AG04450 (cell line): ENCODE measurements at places on chromosomes 3 and 15. TPM values are rescaled to one million over a fixed set of nuclear protein-coding genes. Genes with fewer than 3 reads are reported as not detected.
A peak's percentile ranks its signal among the peaks of the same experiment; 100 is the strongest.

TUSC2 gene
- polyA plus RNA-seq, result 25.3 and 28.1 TPM in 2 replicates

SGO1 gene
- polyA plus RNA-seq, result 1.3 and 2.2 TPM in 2 replicates

TMEM266 gene
- 0.05 TPM in 1 of 2 replicates, not detected in the other for polyA plus RNA-seq

OR5K2 gene
- polyA plus RNA-seq, result not detected in 2 replicates

SEMA7A gene
- polyA plus RNA-seq, result 7.5 and 11.4 TPM in 2 replicates

OR5K3 gene
- polyA plus RNA-seq, result not detected in 2 replicates

GRAMD1C gene
- 3.0 and 4.2 TPM in 2 replicates for polyA plus RNA-seq

SKOR1 gene
- 0.02 TPM in 2 replicates for polyA plus RNA-seq

SERINC4 gene
- 0.05 TPM in 1 of 2 replicates, not detected in the other for polyA plus RNA-seq

AHSG gene
- polyA plus RNA-seq, result not detected in 2 replicates

C2CD4A gene
- not detected in 2 replicates for polyA plus RNA-seq

CEP152 gene
- 1.7 and 2.3 TPM in 2 replicates for polyA plus RNA-seq

DNAJC19 gene
- polyA plus RNA-seq, result 34.7 and 41.0 TPM in 2 replicates

PLA2G4E gene
- polyA plus RNA-seq, result not detected in 2 replicates

SMAD3 gene
- 115 and 138 TPM in 2 replicates for polyA plus RNA-seq

LRRIQ4 gene
- polyA plus RNA-seq, result not detected in 2 replicates

GRCh38 chr15:35618260-35619188, 72.6 kb upstream of the DPH6 start:
- no peak for DNase-seq

DNA sequence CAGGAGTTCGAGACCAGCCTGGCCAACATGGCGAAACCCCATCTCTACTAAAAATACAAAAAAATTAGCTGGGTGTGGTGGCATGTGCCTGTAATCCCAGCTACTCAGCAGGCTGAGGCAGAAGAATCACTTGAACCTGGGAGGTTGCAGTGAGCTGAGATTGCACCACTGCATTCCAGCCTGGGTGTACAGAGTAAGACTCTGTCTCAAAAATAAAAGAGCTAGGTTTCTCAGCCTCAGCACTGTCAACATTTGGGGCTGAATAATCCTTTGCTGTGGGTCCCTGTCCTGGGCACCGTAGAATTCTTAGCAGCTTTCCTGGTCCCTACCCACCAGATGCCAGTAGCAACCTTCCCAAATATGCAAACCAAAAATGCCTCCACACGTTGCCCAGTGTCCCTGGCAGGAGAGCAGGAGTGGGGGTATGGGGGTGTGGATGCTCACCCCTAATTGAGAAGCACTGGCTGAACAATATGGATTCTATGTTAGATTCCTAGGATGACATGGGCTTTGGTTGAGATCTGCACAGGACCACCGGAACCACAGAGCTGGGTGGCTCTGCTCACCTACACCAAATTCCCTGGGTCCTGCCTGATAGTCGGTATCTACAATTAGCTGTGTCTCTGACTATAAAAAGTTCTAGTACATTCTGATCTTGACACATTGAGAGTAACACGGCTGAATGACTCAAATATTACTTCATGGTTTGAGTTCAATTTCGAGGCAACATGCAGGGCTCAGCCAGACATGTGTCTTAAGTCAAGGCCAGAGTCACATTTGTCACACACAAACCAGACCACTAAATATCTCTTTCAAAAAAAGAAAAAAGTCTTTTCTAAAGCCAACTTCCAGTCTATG, 577.0 kb upstream of the MDFIC2 start:
- DNase-seq, result no peak

- DNase-seq, result no peak
These were observed 116.2 kb downstream of the NSUN3 start for GRCh38 chr3:94179059-94179458.

DNA sequence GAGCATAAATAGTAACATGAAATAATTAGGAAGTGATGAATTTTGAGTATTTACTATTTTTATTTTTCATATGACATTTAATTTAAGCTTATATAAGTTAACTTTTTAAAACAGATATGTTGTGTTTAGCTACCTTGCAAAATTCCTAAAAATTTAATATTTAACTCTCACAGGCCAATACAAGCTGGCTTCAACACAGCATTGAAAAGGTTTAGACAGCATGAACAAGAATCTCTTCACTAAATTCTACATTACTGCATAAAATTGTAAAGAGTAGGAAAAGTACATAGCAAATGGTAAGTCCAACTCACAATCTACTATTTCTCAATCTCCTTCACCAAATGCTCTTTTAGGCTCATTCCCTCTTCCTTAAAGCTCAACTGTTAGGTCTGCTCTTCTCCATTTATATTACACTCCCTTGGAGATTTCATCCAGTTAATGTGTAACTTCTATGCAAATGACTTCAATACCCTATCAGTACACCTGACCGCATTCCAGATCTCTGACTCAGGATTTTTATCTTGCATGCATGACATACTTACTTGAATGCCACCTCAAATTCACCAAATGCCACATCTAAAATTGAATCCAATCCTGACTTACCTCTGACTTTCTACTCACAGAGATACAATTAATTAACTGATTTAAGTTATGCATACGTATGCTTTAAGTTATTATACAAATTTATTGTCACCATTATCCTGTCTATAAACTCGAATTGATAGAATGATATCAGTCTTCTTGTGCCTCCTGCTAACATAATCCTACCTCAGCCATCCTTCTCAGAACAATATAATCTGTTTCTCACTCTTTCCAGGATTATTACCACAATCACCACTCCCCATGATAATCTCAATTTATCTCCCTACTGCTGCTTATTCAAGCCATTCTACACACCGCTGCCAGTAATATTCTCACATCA, 127.0 kb downstream of the STAG1 start:
- DNase-seq, result no peak

- no peak for DNase-seq
These were observed 81.6 kb upstream of the ROBO2 start for GRCh38 chr3:76958274-76958673.

GRCh38 chr15:36737430-36737891, 158.0 kb downstream of the CDIN1 start:
- peak; percentile 27 for DNase-seq

DNA sequence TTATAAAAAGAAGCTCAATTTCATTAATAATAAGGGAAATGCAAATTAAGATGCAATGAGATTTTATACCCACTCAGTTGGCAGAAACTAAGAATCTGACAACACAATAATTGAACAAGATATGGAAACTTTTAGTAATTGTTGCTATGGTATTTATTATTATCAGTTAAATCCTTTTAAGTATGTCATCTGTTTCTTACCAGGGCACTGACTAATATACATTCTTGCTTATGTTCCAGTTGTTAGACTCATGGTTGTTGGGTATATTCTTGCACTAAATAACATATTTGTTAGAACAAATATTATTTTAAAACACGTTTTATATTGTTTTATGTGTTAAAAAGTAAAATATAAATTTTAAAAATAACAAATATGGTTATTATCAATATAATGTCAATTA, 690.3 kb downstream of the MECOM start:
- DNase-seq, result no peak

- DNase-seq, result no peak
These were observed 7.7 kb upstream of the PSTPIP1 start for GRCh38 chr15:76987276-76987675.

DNA sequence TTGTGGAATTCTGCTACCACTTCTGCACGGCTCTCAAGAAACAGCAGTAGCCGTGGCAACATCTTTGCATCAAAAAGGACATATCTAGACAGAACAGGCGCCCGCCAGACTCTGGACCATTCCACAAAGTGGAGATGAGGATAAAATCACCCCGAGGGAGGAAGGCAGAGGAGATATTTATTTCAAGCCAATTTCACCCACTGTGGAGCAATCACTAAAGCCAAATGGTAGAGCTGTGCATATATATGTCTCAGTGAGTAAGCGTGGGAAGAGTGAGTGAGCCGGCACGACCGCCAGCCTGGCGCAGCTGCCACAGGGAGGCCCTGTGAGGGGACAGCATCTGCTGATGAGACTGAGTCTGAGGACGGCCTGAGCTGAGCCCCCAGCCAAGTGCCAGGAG, 111.3 kb downstream of the MEGF11 start:
- no peak for DNase-seq

GRCh38 chr15:71385026-71385425, 269.8 kb downstream of the THSD4 start:
- no peak for DNase-seq

DNA sequence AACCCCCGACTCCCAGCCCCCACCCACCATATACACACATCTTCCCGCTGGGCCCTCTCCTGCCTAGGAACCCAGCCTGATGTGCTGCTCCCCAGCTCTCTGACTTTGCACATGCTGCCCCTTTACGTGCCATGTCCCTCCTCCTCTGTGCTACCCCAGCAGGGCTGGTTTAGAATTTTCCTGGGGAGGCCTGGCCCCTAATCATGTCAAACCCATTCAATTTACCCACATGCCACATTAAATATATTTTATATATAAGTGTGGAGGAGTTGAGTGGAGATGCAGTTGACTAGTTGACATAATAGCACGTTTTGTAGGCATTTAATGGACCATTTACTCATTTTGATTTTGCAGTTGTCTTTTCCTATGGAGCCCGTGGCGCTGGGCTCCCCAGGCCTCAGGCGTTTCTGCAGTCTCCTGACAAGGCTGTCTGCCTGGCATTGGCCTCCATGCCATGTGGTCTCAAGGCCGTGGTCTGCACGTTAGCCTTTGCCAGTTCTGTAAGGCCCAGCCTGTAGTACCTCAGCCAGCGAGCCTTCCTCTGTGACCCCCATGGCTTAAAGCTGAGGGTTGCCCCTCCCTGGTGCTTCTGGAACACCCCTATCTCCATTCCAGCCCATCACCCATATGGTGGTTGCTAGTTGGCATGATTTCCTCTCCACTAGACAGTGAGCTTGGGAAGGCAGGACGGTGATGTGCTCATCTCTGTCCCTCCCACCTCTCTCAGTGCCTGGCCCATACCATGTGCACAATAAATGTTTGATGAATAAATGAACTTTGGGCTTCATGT, 155.8 kb downstream of the TLE3 start:
- DNase-seq, result no peak

- DNase-seq, result no peak
These were observed 29.0 kb downstream of the VIPR1 start for GRCh38 chr3:42531470-42531869.

GRCh38 chr3:35969406-35969805, 330.1 kb downstream of the ARPP21 start:
- no peak for DNase-seq

GRCh38 chr3:144760831-144761230, 789.2 kb downstream of the DIPK2A start:
- no peak for DNase-seq

- DNase-seq, result no peak
These were observed 56.7 kb upstream of the PRR23C start for GRCh38 chr3:139101396-139101795.

- no peak for DNase-seq
These were observed 5.8 kb upstream of the ZNF770 start for GRCh38 chr15:34993877-34994276.

DNA sequence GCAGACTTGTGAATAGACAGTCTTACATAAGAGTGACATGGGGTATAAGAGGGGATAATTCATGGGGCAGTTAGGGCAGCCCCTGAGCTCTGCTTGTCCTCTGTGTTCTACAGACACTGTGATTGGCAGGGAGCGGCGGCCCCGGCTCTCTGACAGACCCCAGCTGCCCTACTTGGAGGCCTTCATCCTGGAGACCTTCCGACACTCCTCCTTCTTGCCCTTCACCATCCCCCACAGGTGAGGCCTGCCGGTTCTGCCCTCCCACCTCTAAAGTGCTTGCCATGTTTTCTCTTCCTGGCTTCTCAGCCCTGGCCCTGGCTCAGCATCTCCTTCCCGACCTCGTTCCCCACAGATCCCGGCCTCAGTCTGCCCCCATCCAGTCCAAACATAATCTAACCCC, 3.4 kb downstream of the CYP1A2 start:
- no peak for DNase-seq

GRCh38 chr15:46714950-46715349, 1002.4 kb upstream of the SEMA6D start:
- no peak for DNase-seq

DNA sequence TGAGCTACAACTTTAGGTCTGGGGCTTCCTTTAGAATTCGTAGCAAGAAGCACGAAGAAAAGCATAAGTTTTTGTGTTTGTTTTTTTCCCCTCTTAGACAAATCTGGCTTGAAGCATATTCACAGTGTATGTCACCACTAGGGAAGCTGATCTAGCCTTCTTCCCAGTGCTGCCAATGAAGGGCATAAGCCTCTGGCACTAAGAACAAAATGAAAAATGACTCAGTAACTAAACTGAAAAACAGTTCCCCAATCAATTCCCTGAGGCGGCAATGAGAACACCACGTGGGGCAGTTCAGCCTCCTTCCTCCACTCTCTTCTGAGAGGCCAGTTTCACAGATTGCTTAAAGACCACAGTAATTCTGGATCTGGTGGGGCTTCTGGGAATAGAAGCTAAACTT, 338.1 kb downstream of the GAP43 start:
- no peak for DNase-seq

GRCh38 chr3:88882121-88882520, 225.3 kb upstream of the EPHA3 start:
- no peak for DNase-seq

GRCh38 chr3:65793495-65794200, 245.1 kb downstream of the MAGI1 start:
- DNase-seq, result no peak

GRCh38 chr3:107241217-107241616, 136.0 kb upstream of the CCDC54 start:
- DNase-seq, result no peak

DNA sequence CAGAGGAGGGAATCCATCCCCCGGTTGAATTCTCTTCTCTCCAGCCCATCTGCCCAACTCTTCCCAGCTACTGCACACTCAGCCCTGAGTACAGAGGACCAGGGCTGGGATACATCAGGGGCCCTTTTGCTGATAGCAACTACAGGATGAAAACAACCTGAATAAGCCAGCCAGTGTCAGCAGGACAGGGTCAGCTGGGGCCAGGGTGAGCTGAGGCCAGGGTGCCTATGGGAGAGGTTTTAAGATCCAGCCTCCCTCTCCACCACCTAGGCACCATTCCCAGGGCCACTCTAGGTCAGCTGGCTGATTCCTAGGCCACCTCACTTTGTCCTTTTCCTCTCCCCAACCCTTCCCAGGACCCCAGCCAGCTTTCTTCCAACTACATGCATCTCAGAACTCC, 83.8 kb downstream of the MRPL46 start:
- DNase-seq, result no peak

DNA sequence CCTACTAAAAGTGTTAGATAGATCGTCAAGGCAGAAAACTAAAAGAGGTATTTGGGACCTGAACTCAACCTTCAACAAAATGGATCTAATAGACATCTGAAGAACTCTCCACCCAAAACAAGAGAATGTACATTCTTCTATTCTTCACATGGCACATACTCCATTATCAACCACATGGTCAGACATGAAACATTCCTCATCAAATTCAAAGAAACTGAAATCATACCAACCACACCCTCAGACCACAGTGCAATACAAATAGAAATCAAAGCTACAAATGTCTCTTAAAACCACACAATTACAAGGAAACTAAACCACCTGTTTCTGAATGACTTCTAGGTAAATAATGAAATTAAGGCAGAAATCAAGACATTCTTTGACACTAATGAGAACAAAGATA, 984.1 kb upstream of the GBE1 start:
- no peak for DNase-seq

DNA sequence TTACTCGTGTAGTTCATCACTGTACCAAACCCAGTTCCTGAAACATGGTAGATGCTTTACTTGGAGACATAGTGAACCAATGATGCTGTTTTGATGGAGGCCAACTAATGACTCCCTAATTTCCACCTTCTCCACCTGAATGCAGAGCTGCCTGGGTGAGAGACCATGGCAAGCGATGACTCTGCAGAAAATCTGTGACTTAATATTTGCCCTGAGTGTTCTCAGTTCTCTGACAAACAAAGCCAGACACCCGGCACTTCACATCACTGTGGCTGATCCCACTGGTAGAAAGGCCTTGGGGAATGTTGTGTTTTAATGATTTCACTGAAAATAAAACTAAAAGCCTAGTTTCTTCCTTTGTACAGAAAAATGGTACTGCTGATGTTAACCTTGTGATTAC, 39.5 kb upstream of the UBE3A start:
- DNase-seq, result no peak
